ENCODE measurements at places on chromosomes 2 and 18. TPM values are rescaled to one million over a fixed set of nuclear protein-coding genes. Genes with fewer than 3 reads are reported as not detected.

Gene C1QL2
- total RNA-seq, result not detected

GRCh38 chr2:73285159-73285739 lies 971 bp upstream of the FBXO41 start:
- peak overlapping the region; percentile 78 for H3K4me3 ChIP-seq
- no peaks in the 10 kb centered on the region for H3K36me3 ChIP-seq
- peaks cover 72% of the 10 kb centered on the region for H3K27me3 ChIP-seq

- H3K27me3 ChIP-seq, result no peaks in the 10 kb centered on the region
- no peaks in the 10 kb centered on the region for H3K36me3 ChIP-seq
- no peak overlapping the region for H3K27ac ChIP-seq
- DNase-seq, result no peak
These were observed 694.2 kb downstream of the EPHA4 start for GRCh38 chr2:220877897-220878296.

GRCh38 chr2:172195836-172196376 lies 93.2 kb upstream of the DLX2 start:
- H3K4me3 ChIP-seq, result no peak overlapping the region
- no peaks in the 10 kb centered on the region for H3K36me3 ChIP-seq
- peak overlapping the region; percentile 83 for H3K27ac ChIP-seq
- no peaks in the 10 kb centered on the region for H3K27me3 ChIP-seq
- H3K4me1 ChIP-seq, result peaks cover 11% of the 10 kb centered on the region
- DNase-seq, result no peak

DNA sequence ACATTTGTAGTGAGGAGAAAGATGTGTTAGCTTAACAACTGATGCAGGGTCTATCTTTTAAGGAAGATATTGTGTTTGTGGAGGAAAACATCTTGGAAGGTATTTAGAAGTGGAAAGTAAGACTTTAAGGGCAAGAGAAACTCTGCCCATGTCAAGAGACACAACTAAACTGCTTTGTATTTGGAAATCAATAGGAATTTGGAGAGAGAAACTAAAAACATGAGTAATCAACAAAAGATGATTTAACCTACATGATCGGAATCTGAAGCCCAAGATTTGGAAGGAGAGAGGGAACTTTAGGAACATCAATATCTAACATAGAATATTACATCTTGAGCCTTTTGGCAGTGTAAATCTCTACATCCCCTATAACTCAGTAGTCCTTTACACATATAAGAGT lies 184.2 kb upstream of the COL3A1 start:
- no peaks in the 10 kb centered on the region for H3K27me3 ChIP-seq
- H3K4me3 ChIP-seq, result no peak overlapping the region
- H3K27ac ChIP-seq, result no peak overlapping the region
- H3K4me1 ChIP-seq, result peaks cover 12% of the 10 kb centered on the region
- no peaks in the 10 kb centered on the region for H3K36me3 ChIP-seq

GRCh38 chr2:148794558-148794957 lies 80.5 kb upstream of the KIF5C start:
- H3K4me1 ChIP-seq, result no peaks in the 10 kb centered on the region
- no peak overlapping the region for H3K27ac ChIP-seq
- no peaks in the 10 kb centered on the region for H3K27me3 ChIP-seq
- no peaks in the 10 kb centered on the region for H3K36me3 ChIP-seq
- no peak for DNase-seq

- no peak overlapping the region for H3K4me3 ChIP-seq
- no peaks in the 10 kb centered on the region for H3K27me3 ChIP-seq
- no peak for DNase-seq
- H3K36me3 ChIP-seq, result no peaks in the 10 kb centered on the region
- no peak overlapping the region for H3K27ac ChIP-seq
These were observed 647.7 kb upstream of the ZNF804A start for GRCh38 chr2:183950673-183951072.

GRCh38 chr2:184599054-184599871 lies 934 bp downstream of the ZNF804A start:
- DNase-seq, result no peak
- H3K4me3 ChIP-seq, result peak overlapping the region; percentile 38
- H3K27ac ChIP-seq, result peak overlapping the region; percentile 69
- peaks cover 5% of the 10 kb centered on the region for H3K27me3 ChIP-seq

DNA sequence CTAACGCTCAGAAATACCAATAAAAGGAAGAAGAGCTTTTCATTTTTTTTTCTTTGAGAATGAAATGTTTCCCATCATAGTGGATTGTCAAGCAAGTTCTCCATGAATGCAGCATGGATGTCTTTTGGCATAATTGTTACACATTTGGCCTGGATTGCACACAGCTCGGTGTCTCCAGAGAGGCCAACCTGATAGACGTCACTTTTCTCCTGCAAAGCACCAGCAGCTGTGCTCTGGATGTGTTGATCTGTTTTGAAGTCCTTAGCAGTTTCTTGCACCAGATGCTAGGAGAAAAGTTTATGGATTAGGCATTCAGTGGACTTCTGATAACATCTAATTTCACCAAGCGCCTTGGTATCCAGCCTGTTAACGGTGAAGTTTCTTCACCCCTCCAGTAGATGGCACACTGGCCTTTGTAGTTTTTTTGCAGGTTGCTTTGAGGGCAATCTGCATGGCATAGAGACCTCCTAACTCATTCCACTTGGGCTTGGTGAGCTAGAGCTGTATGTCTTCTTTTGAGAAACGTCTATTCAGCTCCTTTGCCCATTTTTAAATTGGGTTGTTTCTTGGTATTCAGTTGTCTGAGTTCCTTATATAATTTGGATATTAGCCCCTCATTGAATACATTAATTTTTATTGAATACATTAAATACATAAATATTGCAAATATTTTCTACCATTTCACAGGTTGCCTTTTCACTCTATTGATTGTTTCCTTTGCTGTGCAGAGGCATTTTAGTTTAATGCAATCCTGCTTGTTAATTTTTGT lies 59.7 kb downstream of the PTH2R start:
- H3K27me3 ChIP-seq, result no peaks in the 10 kb centered on the region
- no peaks in the 10 kb centered on the region for H3K36me3 ChIP-seq
- H3K27ac ChIP-seq, result no peak overlapping the region
- H3K4me3 ChIP-seq, result no peak overlapping the region
